ENCODE measurements at places on chromosomes 5 and 9.

DNA sequence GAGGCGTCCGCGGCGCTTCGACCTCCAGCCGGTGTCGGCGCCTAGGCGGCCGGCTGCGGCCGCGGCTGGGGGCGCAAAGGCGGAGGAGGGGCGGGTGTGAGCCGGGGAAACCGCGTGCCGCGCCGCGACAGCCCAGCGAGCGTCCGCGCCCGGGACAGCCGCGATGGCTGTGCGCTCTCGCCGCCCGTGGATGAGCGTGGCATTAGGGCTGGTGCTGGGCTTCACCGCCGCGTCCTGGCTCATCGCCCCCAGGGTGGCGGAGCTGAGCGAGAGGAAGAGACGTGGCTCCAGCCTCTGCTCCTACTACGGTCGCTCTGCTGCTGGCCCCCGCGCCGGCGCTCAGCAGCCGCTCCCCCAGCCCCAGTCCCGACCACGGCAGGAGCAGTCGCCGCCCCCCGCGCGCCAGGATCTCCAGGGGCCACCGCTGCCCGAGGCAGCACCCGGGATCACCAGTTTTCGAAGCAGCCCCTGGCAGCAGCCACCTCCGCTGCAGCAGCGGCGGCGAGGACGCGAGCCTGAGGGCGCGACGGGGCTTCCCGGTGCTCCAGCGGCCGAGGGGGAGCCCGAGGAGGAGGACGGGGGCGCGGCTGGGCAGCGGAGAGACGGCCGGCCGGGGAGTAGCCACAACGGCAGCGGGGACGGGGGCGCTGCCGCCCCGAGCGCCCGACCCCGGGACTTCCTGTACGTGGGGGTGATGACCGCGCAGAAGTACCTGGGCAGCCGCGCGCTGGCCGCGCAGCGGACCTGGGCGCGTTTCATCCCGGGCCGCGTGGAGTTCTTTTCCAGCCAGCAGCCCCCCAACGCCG, 605 bp downstream of the CHSY3 start:
- no peak for DNase-seq

GRCh38 chr5:179873588-179874110, 15.0 kb upstream of the MRNIP start:
- DNase-seq = no peak

DNA sequence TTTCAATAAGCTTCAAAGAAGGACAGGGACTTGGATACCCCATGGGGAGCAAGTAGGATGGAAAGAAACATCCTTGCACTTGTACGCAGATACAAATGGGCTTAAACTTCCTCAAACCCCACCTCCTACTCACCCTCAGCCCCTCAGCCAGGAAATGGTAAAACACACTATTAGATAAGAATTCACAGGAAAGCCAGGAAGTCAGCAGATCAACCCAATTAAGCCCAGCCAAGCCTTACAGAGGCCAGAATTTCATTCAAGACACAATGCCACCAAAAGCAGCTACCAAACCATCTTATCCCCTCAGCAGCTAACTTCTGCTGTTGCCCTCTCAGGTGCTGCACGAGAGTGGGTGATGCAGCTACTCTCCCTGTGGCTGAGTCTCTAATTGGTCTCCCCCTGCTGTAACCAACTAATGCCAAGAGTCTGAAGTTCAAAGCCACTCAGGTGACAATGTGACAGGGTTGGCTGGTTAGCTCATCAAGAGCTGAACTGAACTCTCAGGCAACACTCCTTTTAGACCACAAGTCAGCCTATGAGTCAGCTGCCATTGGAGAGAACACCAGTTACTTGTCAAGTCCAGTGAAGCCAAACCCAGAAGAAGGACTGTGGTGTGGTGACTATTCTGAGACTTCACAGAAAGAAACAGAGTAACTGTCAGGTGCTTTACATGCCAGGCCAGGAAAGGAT, 201.9 kb downstream of the ZNF608 start:
- DNase-seq = no peak

- no peak for DNase-seq
Measured at GRCh38 chr5:160198146-160198545, 31.2 kb upstream of the FABP6 start.

GRCh38 chr9:5586391-5586802, 42.5 kb upstream of the RIC1 start:
- no peak for DNase-seq

GRCh38 chr9:78291240-78291925, 5.5 kb upstream of the PSAT1 start:
- DNase-seq = no peak

- DNase-seq = no peak
Measured at GRCh38 chr9:113896713-113897112, 20.6 kb downstream of the ZNF618 start.
